Type B pancreatic cell (in vitro differentiated cells): ENCODE measurements at places on chromosomes 3 and 15. TPM values are rescaled to one million over a fixed set of nuclear protein-coding genes. Genes with fewer than 3 reads are reported as not detected.

DNA sequence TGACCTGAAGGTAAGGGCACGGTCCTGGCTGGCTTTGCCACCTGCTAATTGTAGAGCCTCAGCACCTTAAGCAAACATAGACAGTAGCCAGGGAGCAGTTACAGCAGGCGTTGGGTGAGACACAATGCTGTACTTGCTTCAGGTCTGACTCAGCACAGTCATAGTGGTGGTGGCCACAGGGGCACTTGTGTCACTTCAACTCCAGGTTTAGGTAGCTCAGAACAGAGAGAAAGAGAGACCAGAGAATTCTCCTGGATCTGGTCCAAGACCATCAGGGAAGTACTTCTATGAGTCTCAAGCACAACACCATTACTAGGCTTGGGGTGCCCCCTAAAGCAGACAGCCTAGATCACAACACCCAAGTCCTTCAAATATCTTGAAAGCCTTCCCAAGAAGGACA lies 204.4 kb downstream of the OTOL1 start:
- H3K4me1 ChIP-seq = no peaks in the 10 kb centered on the region
- H3K27ac ChIP-seq = no peak overlapping the region
- H3K36me3 ChIP-seq = no peaks in the 10 kb centered on the region
- no peak overlapping the region for H3K4me3 ChIP-seq
- no peak for DNase-seq

GRCh38 chr3:57120040-57120439 lies 45.1 kb downstream of the IL17RD start:
- H3K4me1 ChIP-seq = peaks cover 25% of the 10 kb centered on the region
- H3K36me3 ChIP-seq = peaks cover 24% of the 10 kb centered on the region
- H3K27ac ChIP-seq = no peak overlapping the region
- no peaks in the 10 kb centered on the region for H3K27me3 ChIP-seq
- no peak overlapping the region for H3K4me3 ChIP-seq

Gene IL5RA
- 0.14 and 0.51 TPM in 2 replicates for total RNA-seq

Gene FOXL2
- 0.75 and 0.81 TPM in 2 replicates for total RNA-seq
